GM12864 (cell line): ENCODE measurements at places on chromosomes 16 and 17.
A peak's percentile ranks its signal among the peaks of the same experiment; 100 is the strongest.

- DNase-seq, result no peak
These were observed 14.3 kb downstream of the NUP85 start for GRCh38 chr17:75219815-75220214.

- DNase-seq, result no peak
These were observed 54.8 kb downstream of the VAC14 start for GRCh38 chr16:70746040-70746707.

DNA sequence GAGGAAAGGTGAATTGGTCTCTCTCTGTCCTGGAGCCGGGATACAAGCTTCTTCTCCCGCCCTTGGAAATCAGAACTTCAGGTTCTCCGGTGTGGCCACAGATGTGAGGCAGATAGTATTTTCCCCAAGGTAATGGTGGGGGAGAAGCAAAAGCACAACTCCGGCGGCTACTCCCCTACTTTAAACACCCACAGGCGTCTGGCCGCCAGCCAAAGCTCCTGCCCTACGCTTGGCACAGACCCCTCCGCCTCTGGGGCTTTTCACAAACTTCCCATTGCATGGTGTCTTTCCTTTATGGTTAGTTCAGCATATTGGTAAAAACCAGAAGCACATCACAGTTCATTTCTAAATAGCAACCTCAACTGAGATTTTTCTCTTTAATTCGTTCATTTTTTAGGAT is 39.4 kb upstream of the B4GALNT2 start:
- DNase-seq, result no peak

- no peak for DNase-seq
These were observed 301.9 kb upstream of the KCNJ16 start for GRCh38 chr17:69773081-69773480.

DNA sequence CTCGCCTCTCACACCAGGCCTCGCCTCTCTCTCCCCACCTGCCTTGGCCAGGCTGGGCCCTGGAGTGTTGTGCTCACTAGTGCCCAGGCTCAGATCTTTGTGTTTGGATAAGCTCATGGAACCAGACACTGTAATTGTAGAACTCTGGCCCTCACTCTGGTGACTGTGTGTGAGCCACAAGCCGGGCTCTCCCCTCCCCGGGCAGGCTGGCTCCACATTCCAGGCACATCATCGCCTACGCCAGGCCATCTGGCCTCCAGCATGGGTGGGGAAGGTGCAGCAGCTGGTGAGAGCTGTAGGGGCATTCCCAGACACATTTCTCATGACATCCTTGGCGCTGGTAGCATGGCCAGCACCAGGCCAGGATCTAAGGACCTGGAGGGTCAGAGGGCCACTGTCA is 202.3 kb downstream of the RAB11FIP4 start:
- DNase-seq, result no peak

GRCh38 chr17:34755371-34755770 is 176.0 kb downstream of the TMEM132E start:
- DNase-seq, result no peak

GRCh38 chr16:1311738-1312466 is 2.5 kb downstream of the UBE2I start:
- no peak for DNase-seq

GRCh38 chr17:79468183-79468944 is 142.5 kb downstream of the RBFOX3 start:
- DNase-seq, result no peak

- DNase-seq, result no peak
These were observed 17.2 kb downstream of the CD300LB start for GRCh38 chr17:74513987-74514631.

DNA sequence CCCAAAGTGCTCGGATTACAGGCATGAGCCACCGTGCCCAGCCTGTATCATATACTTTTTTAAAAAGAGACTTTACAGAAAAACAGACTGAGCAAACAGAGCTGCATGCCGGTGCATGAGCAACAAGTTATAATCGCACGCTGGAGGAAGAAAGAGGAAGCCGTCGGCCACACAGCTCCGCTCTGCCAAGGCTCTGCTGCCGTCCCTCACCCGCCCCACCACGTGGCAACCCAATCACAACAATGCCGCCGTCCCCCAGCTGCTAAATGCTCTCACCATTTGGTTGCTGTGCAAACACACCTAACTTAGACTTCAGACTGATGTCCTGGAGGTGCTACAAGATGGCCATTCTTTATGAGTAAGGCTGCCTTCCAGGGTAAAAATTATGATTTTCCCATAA is 83.5 kb downstream of the ADCY9 start:
- DNase-seq, result no peak

DNA sequence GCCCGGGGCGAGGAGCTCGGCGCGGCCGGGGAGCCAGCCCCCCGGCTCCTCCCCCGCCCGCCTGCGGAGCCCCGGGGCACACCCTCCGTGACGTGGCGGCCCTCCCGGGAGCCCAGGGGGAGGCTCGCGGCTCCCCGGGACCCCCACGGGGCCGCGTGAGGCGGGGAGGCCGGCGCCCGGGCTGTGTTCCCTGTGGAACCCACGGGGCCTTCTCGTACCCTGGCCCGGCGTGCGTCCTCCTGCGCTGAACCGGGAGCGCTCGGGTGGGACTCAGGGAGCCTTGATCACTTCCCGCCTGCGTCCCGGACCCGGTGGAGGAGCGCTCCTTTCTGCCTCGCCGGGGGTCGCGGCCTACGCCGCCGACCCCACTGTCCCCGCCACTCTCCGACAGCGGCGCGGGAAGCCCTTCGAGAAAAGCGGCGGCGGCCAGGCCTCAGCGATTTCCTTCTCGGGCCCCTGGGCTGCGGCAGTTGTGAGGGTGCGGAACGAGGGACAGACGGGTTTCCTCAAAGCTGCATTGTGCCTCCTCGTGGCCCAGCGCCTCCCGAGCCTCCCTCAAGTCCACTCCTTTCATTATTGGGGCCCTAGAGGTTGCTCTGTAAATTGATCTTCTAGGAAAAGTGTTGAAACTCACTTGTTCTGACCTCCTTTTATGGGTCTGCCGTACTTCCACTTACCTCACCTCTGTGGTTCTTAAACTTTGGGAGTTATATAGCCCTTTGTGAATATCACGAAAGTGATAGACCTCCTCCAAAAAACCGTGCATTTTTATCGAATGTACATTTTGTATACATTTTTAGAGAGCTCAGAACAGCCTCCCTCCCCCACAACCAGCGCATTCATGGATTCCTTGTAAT is 597 bp downstream of the LIG3 start:
- DNase-seq, result peak; percentile 69

- DNase-seq, result no peak
These were observed 29.3 kb downstream of the TK2 start for GRCh38 chr16:66520406-66521170.

DNA sequence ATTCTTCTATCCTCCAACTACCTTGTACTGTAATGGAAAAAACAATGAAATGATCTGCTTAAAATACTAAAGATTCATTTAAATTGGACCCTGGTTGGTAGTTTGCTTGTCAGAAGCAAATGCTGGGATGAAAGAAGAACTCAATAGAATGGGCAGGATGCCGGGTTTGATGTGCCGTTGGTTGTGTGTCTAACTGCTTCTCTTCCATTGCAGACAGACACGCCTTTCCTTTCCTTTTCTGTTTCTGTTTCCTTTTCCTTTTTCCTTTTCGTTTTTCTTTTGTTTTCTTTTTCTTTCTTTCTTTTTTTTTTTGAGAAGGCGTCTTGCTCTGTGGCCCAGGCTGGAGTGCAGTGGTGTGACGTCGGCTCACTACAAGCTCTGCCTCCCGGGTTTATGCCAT is 64.6 kb downstream of the PLCG2 start:
- no peak for DNase-seq

GRCh38 chr16:57758331-57759117 is 23.0 kb downstream of the KATNB1 start:
- DNase-seq, result no peak

DNA sequence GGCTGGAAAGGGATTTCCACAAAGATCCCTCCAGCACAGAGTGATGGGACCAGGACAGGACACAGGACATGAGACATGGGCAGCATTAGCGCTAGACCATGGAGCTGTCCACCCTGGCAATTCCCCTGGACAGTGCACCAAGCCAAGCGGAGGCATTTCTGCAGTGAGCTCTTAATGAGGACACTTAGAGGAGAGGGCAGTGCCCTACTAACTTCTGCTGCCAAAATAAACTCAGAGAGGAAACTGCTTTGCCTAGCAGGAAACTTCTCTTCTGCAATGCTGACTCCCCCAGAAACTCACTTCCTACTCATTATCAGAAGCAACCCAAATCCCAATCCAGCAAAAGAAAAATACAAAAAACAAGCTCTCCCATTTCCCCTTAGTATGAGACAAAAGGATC is 119.2 kb downstream of the HS3ST2 start:
- no peak for DNase-seq

DNA sequence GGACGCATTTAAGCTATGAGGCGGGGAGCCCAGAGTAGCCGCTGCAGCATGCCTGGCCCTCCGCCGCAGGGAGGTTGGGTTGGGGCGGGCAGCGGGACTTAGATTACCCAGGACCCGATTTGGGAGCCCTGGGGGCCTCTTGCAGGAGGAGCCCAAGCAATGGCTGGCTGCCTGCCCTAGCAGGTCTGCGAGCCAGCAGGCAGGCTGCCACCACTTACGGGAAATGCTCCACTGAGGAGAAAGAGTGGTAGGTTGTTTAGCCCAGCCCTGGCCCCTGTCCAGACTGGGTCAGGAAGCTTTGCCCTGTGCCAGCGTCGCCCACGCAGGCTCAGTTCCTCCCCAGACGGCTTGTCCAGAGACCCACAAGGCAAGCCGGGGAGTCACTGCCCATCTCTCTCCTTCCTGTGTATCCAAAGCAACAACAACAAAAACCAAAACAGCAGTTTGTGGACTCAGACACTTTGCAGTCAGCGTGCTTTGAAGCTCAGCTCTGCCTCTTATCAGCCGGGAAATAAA is 10.3 kb upstream of the TVP23A start:
- no peak for DNase-seq

DNA sequence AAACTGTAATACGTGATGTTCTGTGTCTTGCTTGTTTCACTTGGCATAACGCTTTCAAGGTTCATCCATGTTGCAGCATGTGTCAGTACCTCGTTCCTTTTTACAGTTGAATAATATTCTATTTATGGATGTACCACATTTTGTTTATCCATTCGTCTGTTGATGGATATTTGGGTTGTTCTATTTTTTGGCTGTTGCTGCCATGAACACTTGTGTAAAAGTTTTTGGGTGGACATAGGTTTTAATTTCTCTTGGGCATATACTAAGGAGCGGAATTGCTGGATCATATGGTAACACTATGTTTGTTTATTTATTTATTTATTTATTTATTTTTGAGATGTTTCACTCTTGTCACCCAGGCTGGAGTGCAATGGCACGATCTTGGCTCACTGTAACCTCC is 137.0 kb downstream of the MSI2 start:
- no peak for DNase-seq

DNA sequence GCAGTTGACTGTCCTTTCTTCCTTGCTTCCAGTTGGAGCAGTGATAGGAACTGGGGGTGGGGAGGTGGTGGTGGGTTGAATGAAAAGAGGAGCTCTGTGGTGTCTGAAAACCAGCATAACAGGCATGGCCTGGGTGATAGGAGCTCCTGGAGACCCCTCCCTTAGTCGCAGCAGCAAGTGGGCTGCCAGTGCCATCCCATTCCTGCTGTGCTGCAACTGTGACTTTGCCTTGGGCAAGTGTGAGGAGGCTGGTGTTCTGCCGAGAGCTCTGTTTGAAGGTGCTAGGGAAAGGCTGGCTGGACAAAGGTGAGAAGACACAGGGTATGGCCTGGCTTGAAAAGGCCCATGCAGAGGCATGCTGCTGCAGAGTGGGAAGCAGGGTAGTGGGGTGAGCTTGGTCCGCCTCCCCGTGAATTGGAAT is 2.7 kb upstream of the CDK5R1 start:
- DNase-seq, result no peak

DNA sequence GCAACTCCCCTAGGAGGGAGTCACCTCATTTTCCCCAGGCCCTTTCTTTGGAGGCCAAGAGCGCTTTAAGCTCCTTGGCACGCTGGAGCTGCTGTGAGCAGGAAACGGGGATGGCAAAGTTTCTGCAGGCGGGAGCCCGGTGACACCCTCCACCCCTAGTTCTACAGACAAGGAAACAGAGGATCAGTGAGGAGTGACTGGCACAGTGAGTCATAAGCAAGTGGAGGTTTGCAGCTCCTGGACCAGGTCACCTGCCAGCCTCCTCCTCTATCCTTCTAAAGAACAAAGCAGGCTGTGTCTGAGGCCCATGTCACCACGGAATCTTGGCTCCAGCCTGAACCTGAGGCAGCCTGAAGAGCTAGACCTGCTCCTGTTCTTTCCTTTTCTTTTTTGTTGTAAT is 141.9 kb downstream of the TMEM132E start:
- DNase-seq, result no peak

GRCh38 chr16:14244196-14245010 is 173.3 kb downstream of the MRTFB start:
- DNase-seq, result no peak

- no peak for DNase-seq
These were observed 124.0 kb downstream of the MYO1D start for GRCh38 chr17:32752934-32753333.

- DNase-seq, result no peak
These were observed 204.7 kb downstream of the HS3ST4 start for GRCh38 chr16:25896411-25896810.

DNA sequence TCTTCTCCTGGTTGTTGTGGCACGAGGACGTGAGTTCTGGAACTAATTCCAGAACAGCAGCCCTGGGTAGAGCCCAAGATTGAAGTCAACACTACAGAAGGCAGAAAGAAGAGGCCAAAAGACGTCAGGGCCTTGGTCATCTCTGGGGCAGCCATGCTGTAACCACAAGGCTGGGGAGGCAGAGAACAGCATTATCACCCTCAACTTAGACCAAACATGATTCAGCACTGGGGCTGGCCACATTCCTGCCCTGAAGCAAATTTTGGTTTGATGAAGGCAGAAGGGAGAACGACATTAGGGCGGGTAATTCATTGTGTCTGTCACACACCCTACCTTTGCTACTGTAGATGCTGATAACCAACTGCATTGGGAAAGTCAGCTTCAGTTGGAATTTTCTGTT is 9.7 kb upstream of the ALOX15B start:
- DNase-seq, result no peak

- no peak for DNase-seq
These were observed 96.8 kb upstream of the CORO6 start for GRCh38 chr17:29719469-29719868.

- DNase-seq, result no peak
These were observed 4.2 kb upstream of the MAFG start for GRCh38 chr17:81931557-81932332.

DNA sequence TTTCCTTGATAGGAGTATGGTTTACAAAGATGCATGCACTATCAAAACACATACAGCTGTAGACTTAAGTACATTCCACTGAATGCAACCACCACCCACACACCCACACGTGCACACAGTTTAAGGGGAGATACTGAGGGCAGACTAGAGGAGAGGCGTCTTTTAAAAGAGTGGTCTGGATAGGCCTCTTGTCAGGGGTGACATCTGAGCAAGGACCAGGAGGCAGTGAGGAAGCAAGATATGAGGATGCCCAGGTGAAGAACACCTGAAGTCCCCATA is 12.6 kb downstream of the MPHOSPH6 start:
- no peak for DNase-seq

- DNase-seq, result no peak
These were observed 51.5 kb downstream of the ENGASE start for GRCh38 chr17:79126139-79126538.
